CD14-positive monocyte (primary cell): ENCODE measurements at places on chromosomes 16 and 17.

DNA sequence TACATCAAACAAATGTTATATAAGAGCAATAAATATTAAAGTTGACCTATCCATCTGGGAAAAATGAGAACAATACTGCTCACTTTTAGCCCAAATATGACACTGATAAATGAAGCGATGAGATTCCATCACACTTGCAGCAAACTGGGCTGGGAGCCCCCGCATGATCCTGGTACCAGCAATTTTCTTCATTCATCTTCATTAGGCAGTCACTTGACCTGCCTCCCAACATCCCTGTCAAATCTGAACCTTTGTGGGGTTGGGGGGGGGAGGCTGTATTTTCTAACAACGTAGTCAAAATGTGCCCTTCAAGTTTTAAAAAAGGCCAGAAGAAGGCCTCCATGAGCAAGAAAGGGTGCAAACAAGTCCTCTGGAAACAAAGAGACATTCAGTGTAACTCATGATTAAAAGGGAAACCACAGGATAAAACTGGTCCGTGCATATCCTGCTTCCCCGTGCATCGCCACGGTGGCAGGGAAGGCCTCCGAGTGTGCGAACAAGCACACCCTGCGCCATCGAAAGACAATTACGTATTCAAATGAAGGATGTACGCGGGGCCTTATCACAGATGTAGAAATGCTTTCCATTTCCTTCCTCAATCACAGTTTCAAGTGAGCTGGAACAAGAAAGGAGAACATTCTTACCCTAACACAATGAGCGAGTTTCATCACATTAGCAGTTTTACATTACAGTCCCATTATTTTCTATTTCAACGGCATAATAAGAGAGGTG is 48.4 kb downstream of the TOX3 start:
- DNase-seq, result no peak

DNA sequence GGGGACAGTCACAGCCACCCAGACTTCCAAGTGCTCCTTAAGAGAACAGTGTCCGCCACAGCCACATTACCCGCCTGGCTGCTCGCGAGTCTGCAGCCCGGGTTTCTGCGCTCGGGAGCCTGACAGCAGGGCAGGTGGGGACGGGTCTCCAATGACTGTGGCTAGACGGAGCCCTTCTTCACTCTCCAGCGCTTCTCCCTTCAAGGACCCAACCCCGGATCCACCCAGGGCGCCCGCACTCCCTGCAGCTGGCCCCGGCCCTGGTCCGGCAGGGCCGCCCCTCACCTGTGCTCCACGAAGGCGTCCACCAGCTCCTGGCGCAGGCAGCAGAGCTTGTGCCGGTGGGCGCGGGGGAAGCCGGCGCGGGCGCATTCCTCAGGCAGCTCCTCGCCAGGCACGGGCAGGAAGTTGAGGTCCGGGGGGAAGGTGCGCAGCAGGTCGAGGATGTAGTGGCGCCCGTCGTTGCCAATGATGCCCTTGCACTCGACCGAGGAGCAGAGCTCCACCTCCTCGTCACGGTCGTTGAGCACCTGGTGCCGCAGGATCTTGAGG is 13.9 kb downstream of the CLUH start:
- DNase-seq, result no peak

DNA sequence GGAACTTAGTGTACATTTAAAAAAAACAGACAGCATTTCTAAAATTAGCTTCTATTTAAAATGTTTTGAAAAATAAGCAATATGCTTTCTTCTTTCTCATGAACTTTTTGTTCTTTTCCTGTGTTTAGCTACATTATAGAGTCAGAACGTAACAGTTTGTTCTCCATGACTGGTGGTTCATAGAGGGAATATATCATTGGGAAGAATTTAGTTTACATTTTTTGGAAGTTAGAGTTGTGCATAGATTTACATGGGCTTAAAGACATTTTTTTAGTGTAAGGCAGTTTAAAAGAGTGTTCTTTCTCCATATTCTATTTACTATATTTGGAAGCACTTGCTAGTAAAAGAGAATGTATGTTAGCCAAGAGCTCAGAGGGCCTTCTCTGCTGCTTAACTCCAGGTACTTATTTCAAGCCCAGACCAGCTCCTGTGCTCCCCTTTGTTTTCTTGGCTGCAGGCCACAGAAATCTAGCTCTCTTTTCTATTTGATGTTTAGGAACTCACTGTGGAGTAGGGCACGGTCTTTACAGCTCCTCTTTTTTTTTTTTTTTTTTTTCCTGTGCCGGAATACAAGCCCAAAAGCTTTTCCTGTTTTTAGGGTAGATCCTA is 20.2 kb downstream of the AP2B1 start:
- DNase-seq, result no peak

DNA sequence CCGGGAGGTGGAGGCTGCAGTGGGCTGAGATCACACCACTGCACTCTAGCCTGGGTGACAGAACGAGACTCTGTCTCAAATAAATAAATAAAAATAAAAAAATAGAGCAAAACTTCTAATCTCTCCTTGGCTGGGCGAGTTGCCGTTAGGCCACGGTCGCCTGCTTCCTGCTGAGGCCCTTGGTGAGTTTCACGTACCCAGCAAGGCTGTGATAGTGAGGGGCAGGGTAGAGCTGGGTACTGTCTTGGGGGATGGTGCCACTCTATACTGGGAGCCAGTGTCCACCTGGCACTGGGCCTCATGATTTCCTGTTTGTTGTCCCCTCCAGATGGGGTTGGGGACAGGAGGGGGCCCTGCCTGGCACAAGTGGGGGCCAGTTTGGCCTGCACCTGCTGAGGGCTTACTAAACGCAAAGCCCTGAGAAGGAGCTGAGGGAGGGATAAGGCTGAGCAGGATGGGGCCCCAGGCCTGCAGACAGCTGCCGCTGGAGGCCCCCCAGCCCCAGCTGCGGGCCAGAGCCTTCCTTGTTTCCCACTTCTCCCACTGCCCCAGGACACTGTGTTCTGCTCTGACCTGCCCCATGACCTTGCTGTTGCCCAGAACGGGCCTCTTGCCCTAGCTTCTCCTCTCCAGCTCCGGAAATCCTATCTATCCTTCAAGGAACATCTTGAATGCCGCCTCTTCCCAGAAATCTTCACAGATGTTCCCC is 25.4 kb downstream of the GJD3 start:
- no peak for DNase-seq

GRCh38 chr16:47136099-47136842 is 7.5 kb downstream of the NETO2 start:
- DNase-seq, result no peak

DNA sequence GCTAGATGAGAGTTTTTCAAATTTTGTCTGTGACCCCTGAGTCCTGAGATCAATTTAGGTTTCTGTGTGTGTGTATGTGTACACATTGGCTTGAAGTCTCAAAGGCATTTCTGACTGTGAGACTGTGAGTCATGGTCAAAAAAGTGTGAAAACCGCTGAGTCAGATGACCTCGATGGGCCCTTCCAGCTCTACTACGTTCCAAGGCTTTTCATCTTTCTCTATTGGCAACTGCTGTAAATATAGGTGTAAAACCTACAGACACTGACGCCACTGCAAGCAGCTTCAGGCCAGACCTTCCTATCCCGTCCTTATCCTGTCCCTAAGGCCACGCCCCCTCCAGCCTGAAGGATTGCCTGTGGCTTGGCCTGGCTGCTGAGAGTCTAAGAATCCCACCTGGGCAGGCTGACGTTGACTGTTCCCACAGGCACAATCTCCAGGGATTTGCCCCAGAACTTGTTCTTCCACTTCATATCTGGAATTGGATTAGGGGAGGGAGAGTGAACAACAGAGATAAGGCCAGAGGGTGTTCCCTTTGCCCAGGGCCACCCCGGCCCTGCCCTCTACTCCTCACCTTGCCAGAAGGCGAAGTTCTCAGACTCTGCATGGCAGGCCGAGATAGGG is 11.3 kb downstream of the OSBPL7 start:
- no peak for DNase-seq

GRCh38 chr16:89123831-89124100 is 30.1 kb downstream of the ACSF3 start:
- no peak for DNase-seq

- no peak for DNase-seq
Observed at GRCh38 chr17:30599428-30600059, 122.3 kb downstream of the GOSR1 start.

- DNase-seq, result no peak
Observed at GRCh38 chr16:87469169-87469568, 23.7 kb downstream of the ZCCHC14 start.
